SK-N-MC (cell line): ENCODE measurements at places on chromosomes 4 and X.

DNA sequence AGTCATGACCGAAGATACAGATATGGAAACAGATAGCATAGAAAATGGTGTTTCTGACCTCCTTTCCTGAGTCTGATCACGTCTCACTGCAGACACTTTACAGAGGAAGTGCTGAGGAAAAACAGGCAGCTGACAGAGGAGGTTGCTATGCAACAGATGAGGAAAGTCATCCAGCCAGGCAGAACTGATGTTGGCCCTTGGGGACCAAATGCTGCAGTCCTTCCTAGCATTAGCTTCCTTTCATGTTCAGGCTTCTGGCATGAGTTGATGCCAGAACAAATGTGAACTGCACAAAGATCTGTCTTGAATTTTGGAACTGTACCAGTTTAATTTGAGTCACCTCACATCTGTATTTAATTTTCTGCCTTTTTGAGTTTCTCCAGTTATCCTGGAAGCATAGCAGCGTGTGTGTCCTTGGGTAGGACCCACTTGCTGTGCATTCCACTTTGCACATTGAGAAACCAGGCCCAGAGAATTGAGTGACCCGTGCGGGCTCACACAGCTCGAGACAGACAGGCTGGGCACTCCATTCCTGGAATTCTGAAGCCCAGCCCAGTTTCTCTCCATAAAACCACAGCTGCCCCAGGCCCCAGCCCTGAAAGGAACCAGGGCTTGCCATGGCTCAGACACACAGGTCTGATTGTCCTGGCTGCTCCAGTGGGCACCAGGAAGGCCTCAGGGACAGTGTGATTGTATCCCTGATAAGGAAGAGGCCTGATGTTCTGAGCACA lies 1.4 kb upstream of the MAGED1 start:
- peak; percentile 10 for DNase-seq

- no peak for DNase-seq
Measured at GRCh38 chrX:46642145-46642544, 68.6 kb downstream of the CHST7 start.

GRCh38 chr4:7821245-7822136 lies 118.2 kb downstream of the AFAP1 start:
- DNase-seq: no peak

- no peak for DNase-seq
Measured at GRCh38 chr4:1578251-1578773, 105.8 kb downstream of the FAM53A start.

GRCh38 chr4:105462576-105462975 lies 11.3 kb downstream of the PPA2 start:
- no peak for DNase-seq
